SK-MEL-5 (cell line): ENCODE measurements at places on chromosomes 6 and 20. TPM values are rescaled to one million over a fixed set of nuclear protein-coding genes. Genes with fewer than 3 reads are reported as not detected.

HS3ST5 gene
- 0.42 and 0.56 TPM in 2 replicates for total RNA-seq

IP6K3 gene
- not detected in 2 replicates for total RNA-seq

MAFB gene
- 1.2 and 1.4 TPM in 2 replicates for total RNA-seq

ZCCHC3 gene
- 25.5 and 29.7 TPM in 2 replicates for total RNA-seq

DLK2 gene
- total RNA-seq = 0.48 and 0.83 TPM in 2 replicates

PGM3 gene
- total RNA-seq = 27.0 and 27.2 TPM in 2 replicates

CLIC5 gene
- not detected in 2 replicates for total RNA-seq

PSMB9 gene
- 10.4 and 15.4 TPM in 2 replicates for total RNA-seq

ADGRF5 gene
- 0.16 and 0.29 TPM in 2 replicates for total RNA-seq

VWA7 gene
- not detected in 2 replicates for total RNA-seq

CLDN20 gene
- 0.32 TPM in 1 of 2 replicates, not detected in the other for total RNA-seq

PRKN gene
- total RNA-seq = 0.51 and 0.95 TPM in 2 replicates

EPPIN gene
- total RNA-seq = not detected in 2 replicates

RNASET2 gene
- total RNA-seq = 38.6 and 42.2 TPM in 2 replicates

HELZ2 gene
- 20.7 and 21.7 TPM in 2 replicates for total RNA-seq
